ENCODE measurements at places on chromosomes 12 and 14.

DNA sequence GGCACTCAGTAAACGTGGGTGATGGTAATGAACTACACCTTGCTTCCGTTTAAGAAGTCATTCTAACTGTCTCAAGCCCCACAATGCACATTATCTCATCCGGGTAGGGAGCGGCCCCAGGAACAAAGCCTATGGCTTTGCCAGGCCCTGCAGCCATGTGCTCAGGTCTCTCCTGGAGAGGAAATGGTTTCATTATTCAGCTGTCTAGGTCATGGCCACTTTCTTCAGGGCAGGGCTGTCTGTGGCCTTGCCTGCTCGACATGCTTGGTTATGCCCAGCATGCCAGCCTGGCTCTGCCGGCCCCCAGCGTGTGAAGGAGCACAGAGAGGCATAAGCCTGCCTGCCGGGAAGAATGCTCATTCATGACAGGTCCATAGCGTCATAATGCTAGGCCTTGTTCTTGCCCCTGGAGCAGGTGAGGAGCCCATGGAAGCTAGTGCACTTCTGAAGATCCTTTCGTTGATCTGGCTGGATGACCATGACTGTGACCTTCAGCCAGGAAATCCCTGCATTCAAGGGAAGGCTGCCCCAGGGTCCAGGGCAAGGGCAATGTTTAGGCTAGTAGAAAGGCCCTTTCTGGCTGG, 26.3 kb upstream of the FOS start:
- H3K27me3 ChIP-seq, result no peaks in the 10 kb centered on the region
- H3K27ac ChIP-seq, result no peak overlapping the region
- no peaks in the 10 kb centered on the region for H3K4me1 ChIP-seq
- no peaks in the 10 kb centered on the region for H3K36me3 ChIP-seq
- no peak for DNase-seq

- DNase-seq, result no peak
- peaks cover 9% of the 10 kb centered on the region for H3K4me1 ChIP-seq
- H3K4me3 ChIP-seq, result no peak overlapping the region
- H3K36me3 ChIP-seq, result no peaks in the 10 kb centered on the region
- no peak overlapping the region for H3K27ac ChIP-seq
- H3K27me3 ChIP-seq, result peaks cover 5% of the 10 kb centered on the region
Observed at GRCh38 chr12:5276327-5276880, 155.5 kb upstream of the NTF3 start.

- no peaks in the 10 kb centered on the region for H3K36me3 ChIP-seq
- no peaks in the 10 kb centered on the region for H3K27me3 ChIP-seq
- H3K27ac ChIP-seq, result no peak overlapping the region
- H3K4me3 ChIP-seq, result no peak overlapping the region
Observed at GRCh38 chr12:39830171-39830570, 210.6 kb upstream of the ABCD2 start.

- H3K27ac ChIP-seq, result no peak overlapping the region
- H3K36me3 ChIP-seq, result peaks cover 39% of the 10 kb centered on the region
- no peaks in the 10 kb centered on the region for H3K27me3 ChIP-seq
- peak overlapping the region; percentile 78 for H3K4me3 ChIP-seq
Observed at GRCh38 chr12:6567112-6567670, 900 bp downstream of the NOP2 start.

GRCh38 chr12:74227846-74228545, 309.6 kb upstream of the ATXN7L3B start:
- no peaks in the 10 kb centered on the region for H3K36me3 ChIP-seq
- H3K27ac ChIP-seq, result no peak overlapping the region
- no peaks in the 10 kb centered on the region for H3K4me1 ChIP-seq

- no peak overlapping the region for H3K27ac ChIP-seq
- H3K36me3 ChIP-seq, result no peaks in the 10 kb centered on the region
- no peak for DNase-seq
- no peaks in the 10 kb centered on the region for H3K27me3 ChIP-seq
- no peak overlapping the region for H3K4me3 ChIP-seq
Observed at GRCh38 chr12:82883394-82884355, 197.0 kb downstream of the TMTC2 start.

- no peaks in the 10 kb centered on the region for H3K36me3 ChIP-seq
- peaks cover 9% of the 10 kb centered on the region for H3K4me1 ChIP-seq
- H3K27me3 ChIP-seq, result no peaks in the 10 kb centered on the region
- H3K4me3 ChIP-seq, result no peak overlapping the region
Observed at GRCh38 chr14:86798330-86798729, 1194.7 kb downstream of the GALC start.

DNA sequence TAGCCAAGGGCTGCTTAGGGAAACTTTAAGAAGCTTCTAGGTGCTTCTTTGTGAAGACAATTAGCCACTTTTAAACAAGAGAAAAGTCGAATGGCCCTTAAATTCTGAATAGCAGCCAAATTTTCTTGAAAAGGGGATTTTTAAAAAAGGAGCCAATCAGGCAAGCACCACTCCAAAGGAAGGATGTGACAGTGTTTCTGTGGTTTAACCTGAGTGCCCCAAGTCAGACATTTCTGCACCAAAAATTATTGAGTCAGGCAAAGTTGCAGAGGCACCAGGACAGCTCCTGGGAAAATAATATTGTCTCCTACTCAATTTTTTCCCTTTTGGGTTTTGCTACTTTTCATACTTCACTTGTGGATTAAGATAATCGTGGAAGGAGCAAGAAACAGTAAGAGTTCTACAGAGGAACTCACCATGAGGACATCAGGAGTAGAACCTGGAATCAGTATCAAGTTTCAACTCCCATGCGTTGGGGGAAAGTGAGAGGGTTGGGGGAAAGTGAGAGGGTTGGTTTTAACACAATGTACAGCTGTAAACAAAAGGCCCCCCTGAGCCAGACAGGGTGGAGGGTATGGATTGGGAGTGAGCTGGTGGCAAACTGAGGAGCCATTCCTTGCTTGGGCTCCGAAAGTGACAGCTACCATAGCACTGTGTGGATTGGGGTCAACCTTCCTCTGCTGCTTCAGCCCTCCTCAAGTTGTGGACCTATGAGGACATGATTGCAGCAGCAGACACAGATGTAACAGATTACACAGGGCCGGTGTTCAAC, 90.8 kb downstream of the SLC38A1 start:
- no peak for DNase-seq
- no peaks in the 10 kb centered on the region for H3K4me1 ChIP-seq
- H3K27ac ChIP-seq, result no peak overlapping the region
- H3K4me3 ChIP-seq, result no peak overlapping the region
- no peaks in the 10 kb centered on the region for H3K36me3 ChIP-seq

GRCh38 chr12:64891629-64892028, 67.2 kb downstream of the TBC1D30 start:
- H3K27me3 ChIP-seq, result peaks cover 14% of the 10 kb centered on the region
- no peaks in the 10 kb centered on the region for H3K36me3 ChIP-seq
- H3K27ac ChIP-seq, result no peak overlapping the region
- no peak overlapping the region for H3K4me3 ChIP-seq
- peaks cover 5% of the 10 kb centered on the region for H3K4me1 ChIP-seq
- DNase-seq, result no peak

GRCh38 chr12:81089412-81089811, 11.5 kb downstream of the ACSS3 start:
- no peak for DNase-seq
- H3K4me1 ChIP-seq, result no peaks in the 10 kb centered on the region
- H3K27ac ChIP-seq, result no peak overlapping the region
- H3K4me3 ChIP-seq, result no peak overlapping the region
- H3K27me3 ChIP-seq, result no peaks in the 10 kb centered on the region

- H3K4me1 ChIP-seq, result peaks cover 18% of the 10 kb centered on the region
- DNase-seq, result peak; percentile 40
- no peaks in the 10 kb centered on the region for H3K36me3 ChIP-seq
- no peak overlapping the region for H3K27ac ChIP-seq
Observed at GRCh38 chr14:103520657-103521437, 1.8 kb downstream of the CKB start.

DNA sequence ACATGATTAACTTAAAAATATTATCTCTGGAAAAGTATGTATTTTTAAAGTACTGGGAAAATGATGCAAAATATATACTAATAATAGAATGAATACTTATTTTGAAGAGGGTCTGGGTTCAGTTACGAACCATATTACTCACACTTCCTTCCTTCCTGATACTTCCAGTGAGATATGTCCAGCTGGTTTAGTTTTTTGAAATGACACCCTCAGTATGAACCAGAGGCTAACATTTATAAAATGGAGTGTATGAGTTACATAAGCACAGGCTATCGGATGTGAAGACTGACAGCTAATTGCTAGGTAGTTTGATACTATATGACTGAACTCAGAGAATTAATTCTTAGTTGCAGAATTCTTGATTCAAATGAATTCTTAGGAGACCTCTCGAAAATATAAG, 122.9 kb downstream of the OTOGL start:
- no peaks in the 10 kb centered on the region for H3K4me1 ChIP-seq
- H3K36me3 ChIP-seq, result no peaks in the 10 kb centered on the region
- no peak overlapping the region for H3K4me3 ChIP-seq
- no peak overlapping the region for H3K27ac ChIP-seq
- H3K27me3 ChIP-seq, result no peaks in the 10 kb centered on the region
- peak; percentile 27 for DNase-seq

- H3K27ac ChIP-seq, result no peak overlapping the region
- H3K27me3 ChIP-seq, result peaks cover 13% of the 10 kb centered on the region
- no peaks in the 10 kb centered on the region for H3K36me3 ChIP-seq
- peak; percentile 17 for DNase-seq
- no peak overlapping the region for H3K4me3 ChIP-seq
- peaks cover 9% of the 10 kb centered on the region for H3K4me1 ChIP-seq
Observed at GRCh38 chr14:64801800-64802199, 77.9 kb downstream of the SPTB start.

GRCh38 chr14:71346685-71347084, 439.4 kb downstream of the PCNX1 start:
- H3K4me1 ChIP-seq, result peaks cover 2% of the 10 kb centered on the region
- H3K4me3 ChIP-seq, result no peak overlapping the region
- H3K36me3 ChIP-seq, result no peaks in the 10 kb centered on the region
- H3K27me3 ChIP-seq, result no peaks in the 10 kb centered on the region

DNA sequence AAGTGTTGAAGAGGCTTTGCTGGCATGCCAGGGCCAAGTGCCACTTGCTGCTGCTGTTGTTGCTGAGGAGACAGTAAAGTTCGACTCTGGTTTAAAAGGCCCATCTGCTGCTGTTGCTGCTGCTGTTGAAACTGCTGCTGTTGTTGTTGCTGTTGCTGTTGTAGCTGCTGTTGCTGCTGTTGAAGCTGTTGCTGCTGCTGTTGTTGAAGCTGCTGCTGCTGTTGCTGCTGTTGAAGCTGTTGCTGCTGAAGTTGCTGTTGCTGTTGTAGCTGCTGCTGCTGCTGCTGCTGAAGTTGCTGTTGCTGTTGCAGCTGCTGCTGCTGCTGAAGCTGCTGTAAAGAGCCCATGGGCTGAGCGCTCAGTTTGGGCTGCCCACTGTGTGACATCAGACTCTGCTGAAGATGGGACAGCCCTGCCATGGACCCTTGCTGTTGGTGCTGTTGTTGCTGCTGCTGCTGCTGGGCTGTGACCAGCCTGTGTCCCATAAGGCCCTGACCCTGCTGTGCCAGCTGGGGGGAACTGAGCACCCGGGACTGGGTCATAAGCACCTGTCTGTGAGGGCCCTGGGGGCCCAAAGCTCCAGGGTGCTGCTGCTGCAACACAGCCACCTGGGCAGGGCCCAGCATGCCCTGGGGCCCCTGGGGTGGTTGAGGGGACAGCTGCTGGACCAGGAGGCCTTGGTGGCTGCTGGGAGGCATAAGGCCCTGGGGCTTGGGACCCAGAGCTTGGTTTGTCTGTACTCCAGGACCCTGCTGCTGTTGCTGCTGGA, 14.3 kb upstream of the PRKAG1 start:
- no peak for DNase-seq
- H3K4me3 ChIP-seq, result no peak overlapping the region
- H3K4me1 ChIP-seq, result no peaks in the 10 kb centered on the region
- no peak overlapping the region for H3K27ac ChIP-seq

GRCh38 chr14:75805646-75806045, 144.6 kb downstream of the TTLL5 start:
- peaks cover under 1% of the 10 kb centered on the region for H3K36me3 ChIP-seq
- no peak overlapping the region for H3K27ac ChIP-seq
- no peaks in the 10 kb centered on the region for H3K27me3 ChIP-seq
- DNase-seq, result no peak

DNA sequence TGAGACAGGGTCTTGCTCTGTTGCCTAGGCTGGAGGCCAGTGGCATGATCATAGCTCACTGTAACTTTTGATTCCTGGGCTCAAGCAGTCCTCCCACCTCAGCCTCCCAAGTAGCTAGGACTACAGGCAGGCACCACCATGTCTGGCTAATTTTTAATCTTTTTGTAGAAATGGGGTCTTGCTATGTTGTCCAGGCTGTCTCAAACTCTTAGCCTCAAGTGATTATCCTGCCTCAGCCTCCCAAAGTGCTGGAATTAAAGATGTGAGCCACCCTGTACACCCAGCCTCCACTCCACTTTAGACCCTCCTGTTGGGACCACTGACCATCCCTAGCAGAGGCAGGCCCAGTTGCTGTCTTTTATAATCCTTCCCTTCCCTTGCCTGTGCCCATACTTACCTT, 63.3 kb upstream of the OSBPL8 start:
- no peak overlapping the region for H3K4me3 ChIP-seq
- H3K36me3 ChIP-seq, result no peaks in the 10 kb centered on the region

DNA sequence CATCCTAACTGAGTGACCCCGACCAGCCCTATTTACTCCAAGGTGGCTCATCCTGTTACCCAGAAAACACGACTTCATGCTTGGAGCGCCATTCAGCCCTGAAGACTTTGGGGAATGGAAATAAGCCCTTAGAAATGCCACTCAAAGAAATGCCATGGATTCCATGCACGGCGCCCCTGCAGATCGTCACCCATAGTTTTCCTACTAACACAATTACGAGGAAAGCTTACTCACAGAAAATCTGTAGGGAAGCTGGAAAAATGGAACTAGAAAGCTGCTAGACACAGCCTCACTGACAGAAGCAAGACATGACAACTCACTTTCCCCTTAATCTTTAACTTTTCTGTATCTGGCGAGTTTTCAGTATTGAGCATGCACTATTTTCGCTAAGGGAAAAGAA, 19.5 kb downstream of the NUAK1 start:
- H3K27ac ChIP-seq, result no peak overlapping the region
- H3K36me3 ChIP-seq, result no peaks in the 10 kb centered on the region
- H3K27me3 ChIP-seq, result no peaks in the 10 kb centered on the region
- no peak for DNase-seq
- H3K4me3 ChIP-seq, result no peak overlapping the region
- peaks cover 10% of the 10 kb centered on the region for H3K4me1 ChIP-seq

GRCh38 chr14:37889087-37889486, 293.7 kb downstream of the TTC6 start:
- no peaks in the 10 kb centered on the region for H3K4me1 ChIP-seq
- peaks cover 2% of the 10 kb centered on the region for H3K27me3 ChIP-seq
- H3K36me3 ChIP-seq, result no peaks in the 10 kb centered on the region
- no peak for DNase-seq

DNA sequence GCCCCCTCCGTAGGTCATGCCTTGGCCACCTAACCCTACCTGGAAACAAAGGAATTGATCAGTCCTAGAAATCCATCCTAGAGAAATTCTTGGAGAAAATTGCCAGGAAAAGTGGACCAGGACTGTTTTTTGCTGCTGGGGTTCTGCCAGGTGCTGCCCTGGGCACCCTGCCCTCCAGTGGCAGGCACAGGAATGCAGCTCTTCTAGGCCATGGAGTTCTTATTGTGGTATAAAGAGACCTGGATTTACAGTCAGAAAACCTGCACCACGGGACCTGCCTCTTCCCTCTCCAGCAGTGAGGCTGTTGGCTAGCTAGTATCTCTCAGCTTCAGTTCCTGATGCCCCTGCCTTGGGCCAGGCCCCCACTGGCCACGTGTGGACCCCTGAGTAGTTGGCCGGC, 59.7 kb downstream of the SLC24A4 start:
- no peak for DNase-seq
- H3K27me3 ChIP-seq, result peaks cover 42% of the 10 kb centered on the region
- H3K4me3 ChIP-seq, result no peak overlapping the region
- H3K27ac ChIP-seq, result no peak overlapping the region
